Psoas muscle (tissue), 8 donors: ENCODE measurements at places on chromosomes 5 and 9.

GRCh38 chr9:126084696-126085095 is 241.9 kb upstream of the MVB12B start:
- DNase-seq: no peak

DNA sequence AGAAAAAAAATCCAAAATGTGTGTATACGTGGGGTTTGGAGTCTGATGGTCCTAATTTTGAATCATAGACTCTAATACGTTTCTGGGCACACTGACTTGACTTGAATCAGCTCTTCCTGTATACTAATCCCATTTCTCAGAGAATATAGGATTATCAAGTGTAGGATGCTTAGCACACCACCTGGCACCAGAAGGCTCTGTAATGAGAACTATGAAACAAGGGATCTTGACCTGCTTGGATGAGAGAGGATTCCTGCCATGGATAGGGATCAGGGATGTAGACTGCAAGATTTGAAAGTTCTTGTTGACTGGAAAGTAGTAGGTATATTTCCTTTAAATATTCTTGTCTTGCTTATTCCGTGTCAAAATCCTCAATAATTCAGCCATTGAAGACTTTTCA is 7.8 kb downstream of the HSPA4 start:
- no peak for DNase-seq

- no peak for DNase-seq
Measured at GRCh38 chr5:96133341-96134079, 171.9 kb upstream of the ELL2 start.

DNA sequence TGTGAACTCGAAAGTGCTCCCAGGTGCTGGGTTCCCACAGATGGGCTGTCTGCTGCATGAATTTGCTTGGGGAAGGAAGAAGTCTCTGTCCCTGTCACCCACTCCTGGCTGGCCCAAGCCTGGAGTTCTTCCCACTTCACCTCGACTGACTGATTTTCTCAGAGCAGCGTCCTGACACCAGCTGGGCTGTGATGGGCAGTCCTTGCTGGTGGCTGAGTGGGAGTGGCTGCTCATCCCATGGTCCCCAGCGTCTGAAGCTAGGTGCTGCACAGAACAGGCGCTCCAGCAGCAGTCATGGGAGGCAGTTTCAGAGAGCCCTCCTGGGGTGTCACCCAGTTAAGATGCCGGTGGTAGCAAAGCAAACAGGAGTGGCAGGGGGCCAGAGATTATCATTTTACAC is 10.1 kb upstream of the NEURL1B start:
- DNase-seq: no peak
